Stimulated activated CD8-positive, alpha-beta memory T cell treated with anti-CD3 and anti-CD28 coated beads, Interleukin-15, amount 100 ng/mL, for 24 hours (primary cell): ENCODE measurements at places on chromosomes 1 and 21.

GRCh38 chr1:236639686-236640085 is 35.4 kb upstream of the HEATR1 start:
- DNase-seq, result no peak

GRCh38 chr1:180171691-180172090 is 17.0 kb downstream of the QSOX1 start:
- no peak for DNase-seq

DNA sequence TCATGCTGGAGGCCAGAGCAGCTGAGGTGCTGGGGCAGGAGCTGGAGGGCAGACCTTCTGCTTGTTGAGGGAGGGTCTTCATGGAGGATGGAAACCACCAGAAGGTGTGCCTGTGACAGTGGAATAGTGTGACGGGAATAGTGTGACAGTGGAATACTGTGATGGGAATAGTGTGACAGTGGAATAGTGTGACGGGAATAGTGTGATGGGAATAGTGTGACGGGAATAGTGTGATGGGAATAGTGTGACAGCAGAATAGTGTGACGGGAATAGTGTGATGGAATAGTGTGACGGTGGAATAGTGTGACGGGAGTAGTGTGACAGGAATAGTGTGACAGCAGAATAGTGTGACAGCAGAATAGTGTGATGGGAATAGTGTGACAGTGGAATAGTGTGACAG is 325.1 kb downstream of the HHAT start:
- DNase-seq, result no peak

DNA sequence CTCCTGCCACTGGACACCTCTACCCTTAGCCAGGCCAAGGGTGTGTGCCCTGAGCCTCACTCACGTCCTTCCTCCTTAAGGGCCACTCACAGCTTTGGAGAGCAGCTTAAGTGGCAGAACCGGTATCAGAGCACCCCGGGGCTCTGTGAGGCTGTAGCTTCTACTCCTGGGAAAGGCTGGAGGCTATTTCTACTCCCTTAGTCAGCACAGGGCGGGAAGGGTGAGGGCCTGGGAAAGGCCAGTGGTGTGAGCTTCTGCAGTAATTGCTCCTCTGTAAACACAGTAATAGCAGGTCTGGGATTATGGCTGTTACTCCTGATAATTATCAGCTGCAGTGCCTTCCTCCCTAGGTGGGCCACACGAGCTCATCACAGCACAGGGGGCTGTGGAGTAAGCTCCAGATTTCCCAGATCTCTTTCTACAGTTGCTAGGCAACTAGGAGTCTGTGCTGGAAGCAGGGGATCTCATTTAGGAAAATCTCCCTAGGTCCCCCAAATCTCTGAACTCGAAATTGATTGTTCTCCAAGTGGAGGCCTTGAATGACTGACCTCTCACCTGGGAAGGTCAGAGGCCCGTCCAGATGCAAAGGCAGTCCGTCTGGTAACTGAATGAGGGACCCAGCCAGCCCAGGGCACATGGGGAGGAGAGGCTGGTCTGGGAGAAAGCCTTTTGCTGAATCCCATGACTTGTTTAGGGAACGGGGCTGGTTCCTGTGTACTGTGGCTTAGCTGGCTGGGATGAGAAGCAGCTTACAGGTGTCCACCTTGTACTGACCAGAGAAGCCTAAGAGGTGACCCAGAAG is 29.3 kb downstream of the IER5 start:
- DNase-seq, result no peak

- DNase-seq, result no peak
Measured at GRCh38 chr1:171646249-171646560, 6.3 kb downstream of the MYOC start.

- no peak for DNase-seq
Measured at GRCh38 chr1:186772228-186772627, 56.5 kb upstream of the PLA2G4A start.

- no peak for DNase-seq
Measured at GRCh38 chr1:10935246-10935645, 77.2 kb upstream of the TARDBP start.

GRCh38 chr1:63537940-63538339 is 14.6 kb downstream of the EFCAB7 start:
- DNase-seq, result no peak

DNA sequence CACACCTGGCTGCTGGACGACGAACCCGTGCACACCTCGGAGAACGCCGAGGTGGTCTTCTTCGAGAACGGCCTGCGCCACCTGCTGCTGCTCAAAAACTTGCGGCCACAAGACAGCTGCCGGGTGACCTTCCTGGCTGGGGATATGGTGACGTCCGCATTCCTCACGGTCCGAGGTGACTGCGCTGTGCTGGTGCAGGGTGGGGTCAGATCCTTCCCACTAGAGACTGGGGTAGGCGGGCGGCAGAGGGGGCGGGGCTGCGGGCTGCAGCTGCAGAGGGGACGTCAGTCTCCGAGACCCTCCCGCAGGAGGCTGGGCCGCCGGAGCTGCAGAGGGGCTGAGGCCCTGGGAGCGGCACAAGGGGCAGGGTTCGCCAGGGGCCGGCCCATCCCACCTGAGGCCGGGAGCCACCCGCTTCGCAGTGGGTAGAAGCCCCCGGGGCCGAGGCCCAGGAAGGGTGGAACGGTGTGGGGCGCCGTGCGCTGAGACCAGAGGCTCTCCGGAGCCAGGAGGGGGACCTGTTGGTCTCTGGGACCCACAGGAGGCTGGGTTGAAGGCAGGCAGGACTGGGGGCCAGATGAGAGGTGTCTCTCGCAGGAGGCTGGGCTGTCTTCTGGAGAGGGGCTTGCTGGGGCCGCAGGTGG is 90.6 kb downstream of the TRIM11 start:
- no peak for DNase-seq

DNA sequence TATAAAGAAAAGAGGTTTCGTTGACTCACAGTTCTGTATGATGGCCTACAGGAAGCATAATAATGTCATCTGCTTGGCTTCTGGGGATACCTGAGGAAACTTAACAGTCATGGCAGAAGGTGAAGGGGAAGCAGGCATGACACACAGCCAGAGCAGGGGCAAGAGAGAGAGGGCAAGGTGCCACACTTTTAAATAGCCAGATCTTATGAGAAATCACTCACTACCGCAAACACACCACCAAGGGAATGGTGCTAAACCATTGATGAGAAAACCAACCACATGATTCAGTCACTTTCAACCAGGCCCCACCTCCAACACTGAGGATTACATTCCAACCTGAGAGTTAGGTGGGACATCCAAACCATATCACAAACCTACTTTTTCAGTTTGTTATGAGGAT is 245.9 kb upstream of the SGIP1 start:
- no peak for DNase-seq

GRCh38 chr1:113530021-113530420 is 139.7 kb downstream of the MAGI3 start:
- DNase-seq, result no peak

GRCh38 chr1:903721-904271 is 19.9 kb upstream of the SAMD11 start:
- DNase-seq, result no peak

GRCh38 chr21:35859677-35860076 is 200.6 kb downstream of the SETD4 start:
- no peak for DNase-seq

DNA sequence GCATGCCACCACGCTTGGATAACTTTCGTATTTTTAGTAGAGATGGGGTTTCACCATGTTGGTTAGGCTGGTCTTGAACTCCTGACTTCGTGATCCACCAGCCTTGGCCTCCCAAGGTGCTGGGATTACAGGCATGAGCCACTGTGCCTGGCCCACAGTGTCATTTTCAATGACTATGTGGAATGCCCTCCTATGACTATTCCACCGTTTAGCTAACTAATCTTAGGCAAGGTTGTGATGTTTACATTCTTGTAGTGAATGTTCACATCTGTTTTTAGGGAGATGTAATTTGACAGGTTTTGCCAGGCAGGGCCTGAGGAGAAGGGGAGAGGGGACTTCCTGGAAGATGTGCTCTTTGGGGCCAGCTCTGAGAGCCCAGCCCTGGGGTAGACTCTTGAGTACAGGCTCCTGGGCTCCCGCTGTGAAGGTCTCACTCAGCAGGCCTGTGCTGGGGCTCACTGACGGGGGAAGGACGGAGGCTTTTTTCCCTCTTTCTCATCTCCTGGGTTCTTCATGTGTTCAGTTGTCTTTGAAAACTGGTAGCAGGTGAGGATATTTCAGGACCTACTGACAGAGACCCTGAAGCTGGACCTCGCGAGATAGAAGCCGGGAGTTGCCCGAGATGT is 13.2 kb downstream of the COQ8A start:
- no peak for DNase-seq
